ENCODE measurements at places on chromosomes 5 and 9.

DNA sequence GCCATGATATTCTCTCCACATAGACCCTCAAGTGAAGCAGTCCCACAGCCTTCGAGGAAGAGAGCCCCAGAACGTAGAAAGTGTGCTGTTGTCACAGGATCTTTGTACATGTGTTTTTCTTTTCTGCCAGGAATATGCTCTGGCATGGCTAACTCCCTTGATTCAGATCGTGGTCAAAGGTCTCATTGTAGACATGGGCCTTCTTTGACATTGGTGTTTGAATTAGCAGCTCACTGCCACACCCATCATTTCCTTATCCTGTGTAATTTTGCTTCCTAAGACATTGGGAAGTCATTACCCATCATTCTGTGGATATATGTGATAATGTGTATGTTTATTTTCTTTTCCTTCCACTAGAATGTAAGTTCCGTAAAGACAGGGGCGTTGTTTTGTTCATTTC is 25.5 kb downstream of the MTRR start:
- no peak for DNase-seq

GRCh38 chr5:129836321-129836720 is 67.9 kb upstream of the CHSY3 start:
- DNase-seq = no peak

DNA sequence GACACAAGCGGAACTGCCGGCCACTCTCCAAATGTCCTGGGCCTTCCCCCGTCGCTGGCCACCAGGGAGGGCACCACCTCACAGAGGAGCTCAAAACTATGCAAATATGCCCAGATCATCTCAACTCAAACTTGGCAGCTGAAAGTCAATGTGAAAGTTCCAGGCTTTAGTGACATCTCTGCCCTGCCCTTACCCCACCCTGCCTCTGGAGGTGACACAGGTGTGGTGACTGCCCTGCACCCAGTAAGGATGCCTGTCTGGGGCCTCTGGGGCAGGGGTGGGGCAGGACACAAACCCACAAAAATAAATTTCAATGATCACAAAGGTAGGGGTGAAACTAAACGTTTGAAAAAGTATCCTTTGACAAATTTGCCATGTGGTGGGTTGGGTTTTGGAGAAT is 213.4 kb downstream of the HSPA4 start:
- DNase-seq = no peak

DNA sequence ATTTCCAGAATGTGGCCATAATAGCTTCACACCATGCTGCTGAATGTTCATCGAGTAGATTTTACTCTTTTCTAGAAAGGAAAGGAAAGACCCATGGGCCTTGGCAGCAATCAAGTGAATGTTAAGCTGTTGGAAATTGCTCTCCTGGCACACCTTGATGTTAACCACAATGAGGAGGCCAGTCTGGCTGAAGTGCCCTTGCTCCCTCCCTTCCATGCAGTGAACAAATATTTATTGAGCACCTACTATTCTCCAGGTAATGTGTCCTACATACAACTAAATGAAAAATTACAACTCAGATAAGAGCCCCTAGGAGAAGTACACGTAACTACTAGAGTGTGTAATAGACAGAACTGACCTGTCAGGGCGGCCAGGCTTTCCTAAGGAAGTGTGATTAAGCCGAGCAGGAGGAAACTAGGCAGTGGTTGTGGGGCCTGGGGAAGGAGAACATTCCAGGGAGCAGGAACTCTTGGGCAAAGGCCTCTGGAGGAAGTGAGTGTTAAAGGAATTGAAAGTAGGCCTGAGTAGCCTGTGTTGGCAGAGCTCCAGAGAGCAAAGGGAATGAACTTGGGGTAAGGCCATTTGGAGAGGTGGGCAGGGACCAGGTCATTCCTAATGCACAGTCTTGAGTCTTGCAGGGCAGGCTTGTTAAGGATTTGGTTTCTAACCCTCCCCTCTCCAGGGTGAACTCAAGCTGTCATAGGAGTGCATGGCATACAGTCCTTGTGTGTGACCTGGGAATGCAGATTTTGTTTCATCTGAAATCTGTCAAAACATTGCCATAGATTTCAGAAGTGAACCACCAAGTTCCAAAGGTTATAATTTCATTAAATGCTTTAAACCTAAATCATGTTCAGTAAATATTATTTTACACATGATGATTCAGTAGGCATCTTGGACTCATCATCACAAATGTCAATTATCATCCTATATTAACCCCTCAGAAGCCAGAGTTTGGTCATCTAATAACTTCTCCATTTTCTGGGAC is 9.0 kb upstream of the ZSWIM6 start:
- no peak for DNase-seq

DNA sequence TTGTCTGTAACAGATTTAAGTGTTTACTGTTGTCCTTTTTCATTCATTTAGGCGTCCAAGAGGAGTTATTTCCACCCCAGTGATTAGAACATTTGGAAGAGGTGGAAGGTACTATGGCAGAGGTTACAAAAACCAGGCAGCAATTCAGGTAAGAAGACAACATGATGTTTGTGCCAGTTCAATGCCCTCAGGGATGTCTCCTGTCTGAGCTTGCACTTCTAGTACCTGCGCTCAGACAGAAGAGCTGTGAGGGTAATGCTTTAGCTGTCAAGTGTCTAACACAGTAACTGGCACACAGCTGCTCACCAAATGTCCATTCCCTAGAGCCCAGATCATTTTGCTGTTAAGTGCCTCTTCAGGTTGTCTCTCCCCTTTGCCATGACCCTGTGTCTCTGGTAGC is 14.2 kb upstream of the PHF2 start:
- DNase-seq = no peak

GRCh38 chr5:103425686-103426454 is 136.7 kb downstream of the NUDT12 start:
- no peak for DNase-seq

- no peak for DNase-seq
Observed at GRCh38 chr9:14752271-14752670, 29.7 kb upstream of the CER1 start.

Data from NCI-H1436 treated with DMSO at 0.1 percent for 48 hours (cell line).